GM23248 (cell line): ENCODE measurements at places on chromosomes 7 and 10. TPM values are rescaled to one million over a fixed set of nuclear protein-coding genes. Genes with fewer than 3 reads are reported as not detected.

The HELLS gene
- 21.8 and 32.3 TPM in 2 replicates for total RNA-seq

The IGF2BP3 gene
- total RNA-seq: 13.7 and 18.2 TPM in 2 replicates

The RAB19 gene
- total RNA-seq: not detected in 2 replicates

The STEAP2 gene
- 28.3 and 30.6 TPM in 2 replicates for total RNA-seq

The PNLIPRP3 gene
- total RNA-seq: not detected in 2 replicates

The GIMAP2 gene
- total RNA-seq: 0.13 TPM in 1 of 2 replicates, not detected in the other

DNA sequence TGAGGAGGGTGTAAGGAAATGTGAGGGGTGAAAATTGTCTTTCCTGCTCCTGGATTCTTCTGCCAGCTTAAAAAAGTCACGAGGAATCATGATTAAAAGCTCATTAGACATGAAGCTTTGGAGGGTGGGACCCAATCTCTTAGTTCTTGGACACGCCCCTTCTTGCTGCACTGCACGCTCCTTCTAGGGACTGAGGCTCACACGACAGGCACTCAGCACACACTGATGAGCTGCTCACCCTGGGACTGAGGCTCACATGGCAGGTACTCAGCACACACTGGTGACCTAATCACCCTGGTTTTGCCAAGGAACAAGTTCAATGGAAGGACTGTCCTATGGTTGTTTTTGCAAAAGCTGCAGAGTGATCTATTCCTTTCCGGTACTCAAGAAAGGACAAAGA is 65.8 kb upstream of the ELMO1 start:
- H3K27ac ChIP-seq: no peak overlapping the region
- DNase-seq: no peak
- H3K27me3 ChIP-seq: no peaks in the 10 kb centered on the region
- no peaks in the 10 kb centered on the region for H3K36me3 ChIP-seq

DNA sequence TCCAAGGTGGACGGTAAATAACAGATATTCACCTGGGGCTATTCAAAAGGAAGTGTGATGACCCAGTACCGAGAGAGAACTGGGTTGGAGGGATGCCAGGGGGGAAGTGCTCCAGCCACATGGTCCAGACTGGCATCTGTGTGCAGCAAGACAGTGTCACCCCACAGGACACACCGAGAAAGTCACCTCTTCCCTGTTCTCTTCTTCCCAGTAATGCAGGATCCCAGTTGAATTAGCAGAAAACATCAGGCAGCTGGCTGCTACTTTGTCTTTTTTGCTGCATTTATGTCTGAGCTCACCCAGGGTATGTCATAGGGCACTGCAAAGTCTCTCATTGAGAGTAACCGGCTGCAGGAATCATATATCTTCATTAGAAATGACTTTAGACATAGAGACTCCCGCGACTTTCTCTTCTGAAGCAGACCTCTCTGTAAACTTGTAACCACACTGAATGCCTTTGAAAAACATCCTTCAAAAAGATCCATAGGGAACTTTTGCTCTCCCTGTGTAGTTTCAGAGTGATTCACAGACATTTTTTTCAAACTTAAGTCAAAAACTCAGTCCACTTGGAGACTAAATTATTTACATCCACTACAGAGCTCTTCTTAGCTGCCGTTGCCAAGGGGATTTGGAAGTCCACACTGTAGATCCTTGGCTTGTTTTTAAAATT is 609.0 kb upstream of the DPP6 start:
- H3K27ac ChIP-seq: no peak overlapping the region
- no peaks in the 10 kb centered on the region for H3K27me3 ChIP-seq
- H3K4me1 ChIP-seq: no peaks in the 10 kb centered on the region
- no peak for DNase-seq
- no peaks in the 10 kb centered on the region for H3K36me3 ChIP-seq

GRCh38 chr7:6198689-6199595 is 73.5 kb downstream of the CYTH3 start:
- H3K4me1 ChIP-seq: no peaks in the 10 kb centered on the region
- no peaks in the 10 kb centered on the region for H3K36me3 ChIP-seq
- no peak for DNase-seq
- H3K4me3 ChIP-seq: no peak overlapping the region

DNA sequence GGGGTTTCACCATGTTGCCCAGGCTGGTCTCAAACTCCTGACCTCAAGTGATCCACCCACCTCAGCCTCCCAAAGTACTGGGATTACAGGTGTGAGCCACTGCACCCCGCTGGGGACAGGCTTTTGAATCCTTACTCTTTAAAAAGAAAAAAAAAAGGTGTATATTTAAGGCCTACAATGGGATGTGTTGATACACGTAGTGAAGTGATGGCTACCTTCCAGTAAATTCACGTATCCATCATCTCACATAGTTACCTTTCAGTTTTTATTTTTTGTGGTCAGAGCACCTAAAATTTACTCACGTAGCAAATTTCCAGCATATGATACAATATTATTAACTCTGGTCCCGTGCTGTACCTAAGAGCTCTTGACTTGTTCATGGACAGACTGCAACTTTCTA is 119.5 kb upstream of the INSYN2A start:
- no peak for DNase-seq
- H3K36me3 ChIP-seq: no peaks in the 10 kb centered on the region
- H3K27me3 ChIP-seq: no peaks in the 10 kb centered on the region
- H3K27ac ChIP-seq: no peak overlapping the region
- no peak overlapping the region for H3K4me3 ChIP-seq

- H3K36me3 ChIP-seq: no peaks in the 10 kb centered on the region
- no peaks in the 10 kb centered on the region for H3K4me1 ChIP-seq
- H3K27me3 ChIP-seq: no peaks in the 10 kb centered on the region
- DNase-seq: peak; percentile 26
These were observed 33.0 kb downstream of the TMEM106B start for GRCh38 chr7:12244129-12244528.

DNA sequence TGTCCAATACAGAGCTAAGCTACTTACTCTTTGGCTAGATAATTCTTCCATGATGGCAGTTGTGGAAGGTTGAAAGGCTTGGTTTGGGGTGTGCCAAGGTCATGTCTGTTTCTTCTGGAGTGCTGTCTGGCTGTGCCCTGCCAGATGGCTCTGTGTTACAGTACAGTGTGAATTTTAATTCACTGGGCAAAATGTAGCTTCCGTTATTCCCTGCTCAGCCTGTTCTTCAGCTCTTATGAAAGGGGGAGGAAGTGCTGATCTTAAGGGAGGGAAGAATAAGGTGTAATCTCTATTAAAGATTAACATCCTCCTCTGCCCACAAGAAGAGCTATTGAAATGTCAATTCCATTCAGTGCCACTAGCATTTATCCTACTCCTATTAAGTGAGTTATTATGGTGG is 52.2 kb downstream of the SND1 start:
- DNase-seq: no peak
- no peak overlapping the region for H3K27ac ChIP-seq
- peaks cover 51% of the 10 kb centered on the region for H3K36me3 ChIP-seq
- H3K27me3 ChIP-seq: no peaks in the 10 kb centered on the region

GRCh38 chr7:105118612-105119600 is 104.9 kb downstream of the KMT2E start:
- peaks cover 16% of the 10 kb centered on the region for H3K36me3 ChIP-seq
- H3K4me1 ChIP-seq: no peaks in the 10 kb centered on the region
- H3K4me3 ChIP-seq: no peak overlapping the region

DNA sequence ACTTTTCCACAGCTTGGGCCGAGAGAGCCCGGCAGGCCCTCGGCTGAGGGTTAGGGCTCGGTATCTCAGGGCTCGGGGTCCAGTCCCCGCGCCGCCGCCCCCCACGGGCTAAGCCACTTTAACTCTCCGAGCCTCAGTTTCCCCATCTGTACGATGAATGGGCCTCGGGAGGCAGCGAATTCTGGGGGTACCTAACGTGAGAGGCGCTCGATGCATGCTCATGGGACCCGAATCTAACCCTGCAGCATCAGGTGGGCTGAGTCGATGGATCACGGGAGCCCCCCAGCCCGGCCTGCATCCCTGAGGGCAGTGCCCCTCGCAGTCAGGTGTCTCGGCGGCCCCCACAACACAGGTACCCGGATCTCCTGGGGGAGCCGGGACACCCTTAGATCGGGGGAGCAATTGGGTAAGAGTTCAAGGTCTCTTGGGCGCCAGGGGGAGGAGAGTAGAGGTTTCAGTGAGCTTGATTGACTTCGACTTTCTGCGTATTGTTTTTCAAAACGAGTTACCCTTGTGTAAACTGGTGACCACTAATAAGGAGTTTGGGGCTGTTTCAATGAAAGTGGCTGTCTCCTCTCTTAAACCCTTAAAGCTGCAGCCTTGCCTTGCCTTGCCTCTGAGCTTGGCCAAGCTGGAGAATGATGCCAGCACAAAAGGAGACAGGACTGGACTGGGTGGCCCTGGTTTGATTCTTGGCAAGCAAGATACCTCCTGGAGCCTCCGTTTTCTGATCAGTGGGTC is 631 bp downstream of the POR start:
- DNase-seq: peak; percentile 55
- no peaks in the 10 kb centered on the region for H3K36me3 ChIP-seq
- H3K27ac ChIP-seq: peak overlapping the region; percentile 34; the same call in 1 of the 2 replicates
- H3K4me1 ChIP-seq: peaks cover 3% of the 10 kb centered on the region; the same call in 1 of the 2 replicates
- H3K27me3 ChIP-seq: no peaks in the 10 kb centered on the region

GRCh38 chr10:5828725-5829124 is 15.5 kb upstream of the GDI2 start:
- H3K27ac ChIP-seq: no peak overlapping the region
- H3K36me3 ChIP-seq: no peaks in the 10 kb centered on the region

DNA sequence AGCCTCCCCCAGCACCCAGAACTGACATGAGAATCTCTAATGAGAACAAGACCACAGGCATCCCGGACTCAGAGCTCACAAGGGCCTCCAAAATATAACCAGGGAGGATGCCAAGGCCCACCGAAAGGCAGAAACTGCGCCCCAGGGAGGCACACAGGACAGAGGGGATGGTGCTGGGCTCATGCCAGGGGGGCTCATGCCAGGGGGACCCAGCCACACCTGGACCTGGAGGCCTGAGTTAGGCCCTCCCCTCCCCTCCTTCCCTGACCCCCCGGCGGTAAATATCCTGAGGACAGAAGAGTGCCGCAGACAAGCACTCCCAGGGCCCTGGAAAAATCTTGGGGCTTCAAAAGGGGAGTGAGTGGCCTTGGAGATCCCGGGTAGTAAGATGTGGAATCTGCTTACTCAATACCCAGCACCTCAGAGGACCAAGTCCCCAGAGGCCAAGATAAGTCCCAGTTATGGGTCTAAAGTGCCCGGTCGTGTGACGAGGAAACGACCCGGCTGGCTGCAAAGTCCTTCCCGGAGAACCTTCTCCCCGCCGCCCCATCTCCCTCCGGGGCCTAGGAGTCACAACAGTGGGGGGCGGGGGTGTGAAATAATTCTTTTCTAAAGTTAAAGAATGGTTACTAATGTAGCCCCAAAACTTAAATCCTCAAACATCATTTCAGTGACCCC is 11.9 kb downstream of the PDGFA start:
- H3K27ac ChIP-seq: no peak overlapping the region
- no peaks in the 10 kb centered on the region for H3K27me3 ChIP-seq
- H3K36me3 ChIP-seq: no peaks in the 10 kb centered on the region
- no peak for DNase-seq

DNA sequence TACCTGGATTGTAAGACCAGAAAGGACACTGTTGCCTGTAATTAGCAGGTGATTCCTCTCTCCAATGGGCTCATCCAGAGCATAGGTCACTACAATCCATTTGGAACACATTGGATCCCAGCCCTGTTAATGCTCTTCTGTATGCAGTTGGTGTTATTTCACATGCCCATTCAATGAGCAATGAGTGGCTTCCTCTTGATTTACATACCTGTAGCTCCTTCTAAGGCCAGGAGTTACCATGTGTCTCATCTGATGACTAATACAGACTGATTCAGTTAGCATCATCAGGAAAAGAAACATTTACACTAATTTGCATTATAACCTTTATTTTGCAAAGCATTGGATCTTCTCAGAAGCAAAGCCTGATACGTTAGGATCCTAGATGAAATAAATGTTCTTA is 83.1 kb upstream of the NPVF start:
- no peak overlapping the region for H3K4me3 ChIP-seq
- H3K27me3 ChIP-seq: no peaks in the 10 kb centered on the region
- DNase-seq: no peak

DNA sequence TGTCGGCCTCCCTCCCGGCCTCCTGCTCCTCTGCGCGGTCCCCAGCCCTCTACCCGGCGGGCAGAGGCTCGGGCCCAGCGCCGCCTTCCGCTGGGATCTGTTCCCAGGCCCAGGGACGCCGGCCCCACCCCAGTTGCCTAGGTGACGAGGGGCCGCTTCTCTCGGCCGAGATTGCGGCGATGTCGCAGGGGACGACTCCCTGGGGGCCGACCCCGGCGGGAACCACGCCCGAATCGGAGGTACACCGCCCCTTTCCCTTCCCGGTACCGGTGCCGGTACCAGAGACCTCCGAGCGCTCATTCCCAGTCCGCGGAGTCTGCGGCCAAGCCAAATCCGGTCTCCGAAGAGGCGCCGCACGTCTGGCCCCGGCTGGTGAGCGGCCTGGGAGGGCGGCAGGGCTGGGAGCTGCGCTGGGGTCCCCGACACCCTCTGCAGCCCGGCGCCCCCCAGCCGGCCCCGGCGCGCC is at the start of gene CABCOCO1:
Gene CABCOCO1, plus strand, starts transcription at position 136 of the 466 bp plus-strand sequence. Its CDS starts 44 bp downstream, at position 180.
- DNase-seq: peak; percentile 80
- no peaks in the 10 kb centered on the region for H3K36me3 ChIP-seq
- H3K27ac ChIP-seq: 0 out of 2 replicates have a peak within 1 kb of the TSS, but pooled peaks have one; percentile 1
- H3K4me1 ChIP-seq: no peaks in the 10 kb centered on the region
- H3K27me3 ChIP-seq: no peaks in the 10 kb centered on the region

GRCh38 chr10:24528946-24529345 is 194.7 kb downstream of the ARHGAP21 start:
- H3K27ac ChIP-seq: no peak overlapping the region
- H3K27me3 ChIP-seq: no peaks in the 10 kb centered on the region
- peak; percentile 8 for DNase-seq
- H3K4me3 ChIP-seq: no peak overlapping the region
- peaks cover 17% of the 10 kb centered on the region for H3K36me3 ChIP-seq

DNA sequence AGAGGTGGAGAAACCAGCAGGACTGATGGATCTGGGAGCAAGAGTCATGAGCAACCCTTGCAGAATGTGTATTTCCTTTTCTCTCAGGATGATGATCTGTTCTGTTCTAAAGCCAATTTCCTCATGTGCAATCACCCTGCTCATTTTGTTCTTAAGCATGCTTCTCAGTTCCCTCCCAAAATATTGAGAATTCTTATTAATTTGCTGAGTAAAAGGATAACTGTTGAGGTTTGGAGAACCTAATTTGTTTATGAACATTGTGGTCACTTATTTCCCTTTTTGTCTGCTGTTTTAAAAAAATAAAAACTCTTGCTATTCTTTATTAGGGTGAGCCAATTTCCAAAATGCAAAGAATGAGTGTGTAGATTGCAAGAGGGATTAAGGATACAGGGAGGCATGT is 106.8 kb downstream of the APBB1IP start:
- H3K4me3 ChIP-seq: no peak overlapping the region
- peaks cover 15% of the 10 kb centered on the region for H3K36me3 ChIP-seq
- H3K27me3 ChIP-seq: no peaks in the 10 kb centered on the region
- no peaks in the 10 kb centered on the region for H3K4me1 ChIP-seq

GRCh38 chr10:95745501-95745900 is 10.5 kb upstream of the ENTPD1 start:
- no peaks in the 10 kb centered on the region for H3K27me3 ChIP-seq
- no peaks in the 10 kb centered on the region for H3K4me1 ChIP-seq
- H3K36me3 ChIP-seq: no peaks in the 10 kb centered on the region
- DNase-seq: no peak
- H3K4me3 ChIP-seq: no peak overlapping the region
